Fibroblast of the aortic adventitia (primary cell): ENCODE measurements at places on chromosomes 11 and 22. TPM values are rescaled to one million over a fixed set of nuclear protein-coding genes. Genes with fewer than 3 reads are reported as not detected.

DNA sequence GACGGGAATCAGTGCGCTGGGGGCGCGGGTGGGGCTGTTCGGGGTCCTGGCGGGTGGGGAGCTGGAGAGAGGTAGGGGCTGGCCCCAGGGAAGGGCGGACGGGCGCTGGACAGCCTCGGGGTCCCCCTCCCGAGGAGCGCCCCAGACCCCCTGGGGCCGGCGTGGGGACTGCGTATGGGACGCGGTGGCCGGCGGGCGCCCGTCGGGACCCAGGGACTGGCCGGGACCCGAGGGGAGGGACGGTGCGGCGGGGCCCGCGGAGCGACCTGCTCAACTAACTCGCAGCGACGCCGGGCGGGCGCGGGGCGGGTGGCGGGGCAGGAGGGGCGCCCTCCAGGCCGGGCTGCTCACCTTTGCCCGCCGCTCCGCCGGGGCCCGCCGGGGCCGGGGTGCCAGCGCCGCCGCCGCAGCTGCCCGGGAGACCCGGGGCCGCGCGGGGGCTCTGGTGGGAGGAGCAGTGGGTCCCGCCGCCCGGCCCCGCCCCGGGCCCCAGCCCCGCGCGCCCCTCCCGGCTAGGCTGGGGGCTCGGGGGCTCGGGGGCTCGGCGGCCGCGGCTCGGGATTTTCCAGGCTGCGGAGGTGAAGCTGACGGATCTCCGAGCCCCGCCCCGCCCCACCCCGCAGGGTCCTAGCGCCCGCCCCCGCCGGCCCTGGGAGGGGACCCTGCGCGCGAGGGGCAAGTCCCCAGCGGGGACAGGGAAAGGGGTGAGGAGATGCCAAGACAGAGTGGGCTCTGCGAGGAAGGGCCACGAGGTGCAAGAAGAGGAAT is 12.3 kb downstream of the STARD10 start:
- no peak for DNase-seq

GRCh38 chr11:134853992-134854991 is 442.2 kb upstream of the B3GAT1 start:
- no peak for DNase-seq

Gene PITPNM1
- total RNA-seq, result 9.2 and 24.0 TPM in 2 replicates

Gene MMP10
- 3.6 TPM in 1 of 2 replicates, not detected in the other for total RNA-seq

Gene BEST1
- 3.1 and 3.4 TPM in 2 replicates for total RNA-seq

Gene CNIH2
- total RNA-seq, result 1.1 TPM in 1 of 2 replicates, not detected in the other
